ENCODE measurements at places on chromosomes 12 and 14.
A peak's percentile ranks its signal among the peaks of the same experiment; 100 is the strongest.

DNA sequence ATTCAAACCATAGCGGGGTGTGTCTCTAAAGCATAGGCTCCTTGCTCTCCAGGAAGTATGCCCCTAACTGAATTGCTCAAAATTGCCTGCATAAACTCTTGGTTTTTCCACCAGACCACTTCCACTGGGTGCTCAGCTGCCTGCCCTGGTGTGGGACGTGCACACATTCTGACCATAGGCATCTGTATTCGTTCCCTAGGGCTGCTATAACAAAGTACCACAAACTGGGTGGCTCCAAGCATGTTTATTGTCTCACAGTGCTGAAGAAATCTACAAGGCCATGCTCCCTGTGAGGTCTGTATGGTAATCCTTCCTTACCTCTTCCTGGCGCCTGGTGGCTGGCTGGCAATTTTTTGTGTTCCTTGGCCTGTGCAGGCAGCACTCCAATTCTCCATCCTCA is 16.4 kb upstream of the GALNT6 start:
- DNase-seq, result no peak

DNA sequence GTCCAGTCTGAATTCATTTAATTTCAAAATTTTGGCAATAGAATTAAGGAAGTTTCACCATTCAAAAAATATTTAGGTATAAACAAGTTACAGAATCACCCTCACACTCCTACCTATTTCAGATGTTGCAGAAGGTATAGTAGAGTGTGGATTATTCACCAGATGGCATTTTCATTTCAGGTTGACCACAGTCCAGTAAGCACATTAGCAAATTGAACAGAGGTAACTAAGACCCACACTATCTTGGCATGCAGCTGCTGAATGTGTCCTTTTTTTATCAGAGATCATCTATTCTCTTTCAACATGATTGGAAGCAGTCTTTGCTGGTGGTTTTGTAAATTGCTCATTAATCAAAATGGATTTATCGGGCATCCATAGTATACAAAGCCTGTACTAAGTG is 151.8 kb upstream of the GARIN6 start:
- DNase-seq, result no peak

DNA sequence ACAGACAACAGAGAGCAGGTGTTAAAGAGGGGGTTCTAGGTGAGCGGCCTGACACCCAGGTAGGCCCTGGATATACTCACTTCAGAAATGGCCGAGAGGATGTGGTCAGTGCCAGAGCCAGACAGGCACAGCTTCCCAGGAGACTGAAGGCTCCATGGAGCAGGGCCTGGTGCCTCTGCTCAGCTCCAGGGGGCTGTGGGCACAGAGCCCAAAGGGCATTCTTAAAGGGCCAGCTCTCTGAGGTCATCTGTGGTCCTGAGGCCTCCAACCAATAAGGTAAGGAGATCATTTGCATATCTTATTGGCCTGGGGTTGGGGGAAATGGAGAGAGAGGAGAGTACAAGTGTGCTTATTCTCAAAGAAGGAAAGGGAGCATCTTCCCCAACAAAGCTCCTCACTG is 9.7 kb upstream of the PCK2 start:
- no peak for DNase-seq

DNA sequence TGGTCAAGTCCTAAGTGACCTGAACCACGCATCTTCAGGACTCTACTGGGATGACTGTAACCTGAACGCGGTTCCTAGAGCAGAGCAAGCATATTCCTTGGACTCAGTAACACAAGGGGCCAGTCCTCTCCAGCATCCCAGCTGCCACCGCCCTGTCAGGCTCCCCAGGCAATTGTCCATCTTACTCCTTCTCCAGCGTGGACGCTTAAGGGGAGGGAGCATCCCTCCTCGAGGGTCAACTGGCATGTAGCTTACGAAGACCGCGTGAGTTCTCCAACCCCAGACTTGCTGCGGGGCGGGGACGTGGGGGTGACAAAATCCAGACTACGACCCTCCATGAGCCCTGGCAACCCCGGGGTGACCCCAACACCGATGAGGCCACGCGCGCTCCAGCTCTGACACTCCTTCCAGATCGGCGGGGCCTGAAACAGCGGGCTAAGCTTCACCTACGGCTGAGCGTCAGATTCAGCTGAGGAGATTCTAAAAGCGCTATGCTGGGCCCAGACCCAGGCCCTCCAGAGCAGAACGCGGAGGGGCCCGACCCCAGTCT is 846 bp upstream of the MTHFD1 start:
- DNase-seq, result peak; percentile 69

DNA sequence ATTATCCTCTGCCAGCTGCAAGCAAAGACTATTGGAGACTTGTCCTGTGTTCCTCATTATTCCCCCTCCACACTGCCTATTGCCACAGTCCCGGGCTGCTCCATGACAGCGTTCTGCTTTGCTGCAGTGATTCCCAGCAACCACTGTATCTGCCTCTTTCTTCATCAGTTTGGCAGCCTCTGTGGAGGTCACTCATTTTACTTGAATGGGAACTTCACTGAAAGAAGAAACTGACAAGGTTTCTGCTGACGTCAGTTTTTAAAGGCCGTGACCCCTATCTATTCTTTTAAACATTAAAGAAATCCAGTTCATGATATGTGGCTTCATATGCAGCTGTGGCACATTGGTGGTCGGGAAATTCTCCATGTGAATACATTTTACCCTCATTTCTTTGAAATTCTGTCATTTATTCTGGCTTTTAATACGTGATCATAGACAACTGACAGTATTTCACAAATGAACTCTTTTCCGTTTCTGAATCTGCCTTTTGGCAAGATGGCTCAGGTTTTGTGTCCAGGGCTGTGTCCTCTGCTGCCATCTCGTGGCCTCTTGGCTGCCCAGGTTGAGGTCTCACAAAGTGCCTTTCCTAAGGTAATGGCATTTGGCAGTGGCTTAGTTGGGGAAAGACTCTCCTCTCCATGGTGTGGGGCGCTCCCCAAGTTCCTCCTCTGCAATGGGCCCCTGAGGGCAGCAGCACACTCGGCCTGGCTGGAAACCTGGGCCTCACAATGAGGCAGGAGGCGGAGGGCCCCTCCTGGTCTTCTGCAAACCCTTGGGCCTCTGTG is 5.8 kb downstream of the TMEM253 start:
- DNase-seq, result peak; percentile 78

DNA sequence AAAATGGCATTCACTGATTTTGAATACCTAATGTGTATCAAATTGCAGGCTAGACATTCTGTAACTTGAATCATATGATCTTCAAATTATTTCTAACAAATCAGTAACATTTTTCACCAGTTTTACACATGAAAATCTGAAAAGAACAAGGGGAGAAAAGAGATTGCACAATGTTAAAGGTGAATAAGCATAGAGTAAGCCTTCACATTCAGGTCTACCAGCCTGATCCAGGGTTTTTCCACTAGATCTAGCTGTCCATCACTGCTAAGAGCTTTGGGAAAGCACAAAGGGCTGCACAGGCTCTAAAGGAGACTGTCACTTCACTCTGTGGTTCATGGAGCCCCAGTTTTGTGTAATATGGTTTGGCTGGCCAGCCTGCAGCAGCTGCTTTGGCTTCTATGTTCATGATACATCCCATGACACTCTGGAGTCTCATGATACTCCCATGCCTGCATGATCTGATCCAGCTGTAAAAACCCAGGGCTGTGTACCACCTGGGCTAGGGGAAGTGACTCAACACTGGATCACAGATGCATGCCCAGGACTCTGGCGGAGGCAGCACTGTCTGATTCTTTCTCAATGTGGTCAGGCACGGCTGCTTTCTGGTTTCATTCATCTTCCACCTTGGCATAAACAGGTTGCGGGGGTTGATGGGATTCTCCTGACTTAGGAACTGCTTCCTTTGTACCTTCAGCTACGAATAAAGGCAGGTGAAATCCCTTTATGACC is 859.7 kb downstream of the GALC start:
- peak; percentile 51 for DNase-seq

- no peak for DNase-seq
Measured at GRCh38 chr12:9255837-9256236, 47.6 kb upstream of the PZP start.

- no peak for DNase-seq
Measured at GRCh38 chr12:104299842-104300481, 3.6 kb upstream of the EID3 start.

DNA sequence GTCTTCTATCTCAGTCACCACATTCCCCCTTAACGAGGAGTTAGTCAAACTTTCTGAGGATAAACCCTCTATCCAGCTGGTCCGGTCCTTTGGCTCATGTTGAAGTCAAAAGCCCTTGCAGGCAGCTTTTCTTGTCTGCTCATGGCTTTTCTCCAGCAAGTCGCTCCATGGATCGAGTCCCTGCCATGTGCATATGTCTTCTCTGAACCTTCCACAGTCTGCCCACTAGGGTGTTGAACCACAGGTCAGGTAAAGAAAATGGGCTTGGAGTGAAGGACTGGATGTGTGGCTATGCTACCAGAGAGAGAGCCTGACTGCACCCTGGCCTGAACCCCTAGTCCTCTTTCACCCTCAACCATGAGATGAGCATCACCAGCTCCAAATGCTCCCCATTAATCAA is 22.8 kb downstream of the C14orf132 start:
- no peak for DNase-seq

DNA sequence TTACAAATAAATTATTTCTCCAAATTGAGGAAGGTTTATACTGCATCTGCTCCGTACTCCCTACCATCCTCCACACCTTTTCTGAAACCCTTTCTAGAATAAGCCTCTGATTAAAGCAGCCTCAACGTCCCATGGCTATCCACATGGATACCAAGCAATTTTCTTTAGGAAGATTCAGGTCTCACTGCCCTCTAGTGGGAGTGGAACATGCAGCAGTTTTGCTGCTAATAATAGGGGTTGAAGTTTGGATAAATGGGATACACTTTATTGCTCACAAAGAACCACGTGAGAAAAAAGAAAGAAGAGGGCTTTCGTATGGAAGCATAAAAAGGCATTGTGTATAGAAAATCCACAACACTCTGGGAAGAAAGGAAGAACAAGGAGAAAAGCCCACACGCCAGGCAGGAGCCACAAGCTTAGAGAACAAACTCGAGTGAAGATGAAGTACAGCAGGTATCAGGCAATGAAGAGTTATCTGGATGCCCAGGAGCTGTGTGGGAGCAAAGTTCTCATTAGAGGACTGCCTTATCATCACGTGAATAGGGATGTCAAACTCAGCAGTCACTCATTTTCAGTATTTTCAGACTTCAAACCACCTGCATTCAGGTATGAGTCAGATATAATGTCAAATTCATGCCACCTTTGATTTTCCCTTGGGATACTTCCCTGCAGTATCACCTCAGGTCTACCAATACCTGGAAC is 45.8 kb downstream of the CCER1 start:
- peak; percentile 75 for DNase-seq

DNA sequence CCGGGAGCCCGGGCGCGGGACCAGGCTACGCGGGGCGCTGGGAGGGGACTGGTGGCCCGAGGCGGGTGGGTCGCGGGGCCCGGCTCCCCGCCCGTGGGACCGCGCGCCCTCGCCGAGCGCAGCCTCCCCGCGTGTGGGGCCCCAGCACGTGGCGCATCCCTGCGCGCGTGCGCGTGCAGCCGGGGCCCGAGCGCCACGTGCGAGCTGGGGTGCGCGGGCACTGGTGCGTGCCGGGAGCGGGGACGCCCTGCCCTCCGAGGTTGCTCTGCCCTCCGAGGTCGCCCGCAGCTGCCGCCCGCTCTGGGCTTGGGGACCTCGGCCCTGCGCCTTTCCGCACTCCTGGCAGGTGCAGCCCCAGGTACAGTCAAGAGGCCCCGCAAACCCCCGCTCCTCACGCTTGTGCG is 365 bp upstream of the CCDC88C start:
- peak; percentile 37 for DNase-seq

DNA sequence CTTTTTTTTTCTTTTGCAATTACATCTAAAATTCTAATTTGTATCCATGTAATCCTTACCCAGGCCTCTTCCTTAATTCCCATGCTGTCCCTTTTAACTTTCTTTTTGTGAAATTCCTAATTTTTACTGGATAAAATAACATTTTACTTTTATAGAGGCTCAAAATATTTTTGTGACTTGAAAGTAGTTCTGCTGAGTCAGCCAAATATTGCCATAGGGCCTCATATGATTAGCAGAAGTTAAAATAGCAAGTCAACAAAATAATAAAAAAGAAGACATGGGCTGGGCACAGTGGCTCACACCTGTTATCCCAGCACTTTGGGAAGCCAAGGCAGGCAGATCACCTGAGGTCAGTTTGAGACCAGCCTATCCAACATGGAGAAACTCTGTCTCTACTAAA is 2.0 kb downstream of the C3AR1 start:
- DNase-seq, result no peak

DNA sequence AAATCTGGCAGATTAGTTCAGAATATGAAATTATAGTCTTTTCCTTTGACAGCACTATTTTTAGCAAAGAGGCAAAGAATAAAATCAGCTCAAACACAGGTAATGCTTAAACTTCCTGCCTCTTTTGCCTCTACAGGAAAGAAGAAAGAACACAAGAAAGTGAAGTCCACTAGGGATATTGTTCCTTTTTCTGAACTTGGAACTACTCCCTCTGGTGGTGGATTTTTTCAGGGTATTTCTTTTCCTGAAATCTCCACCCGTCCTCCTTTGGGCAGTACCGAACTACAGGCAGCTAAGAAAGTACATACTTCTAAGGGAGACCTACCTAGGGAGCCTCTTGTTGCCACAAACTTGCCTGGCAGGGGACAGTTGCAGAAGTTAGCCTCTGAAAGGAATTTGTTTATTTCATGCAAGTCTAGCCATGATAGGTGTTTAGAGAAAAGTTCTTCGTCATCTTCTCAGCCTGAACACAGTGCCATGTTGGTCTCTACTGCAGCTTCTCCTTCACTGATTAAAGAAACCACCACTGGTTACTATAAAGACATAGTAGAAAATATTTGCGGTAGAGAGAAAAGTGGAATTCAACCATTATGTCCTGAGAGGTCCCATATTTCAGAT is 17.4 kb downstream of the TMPO start:
- peak; percentile 68 for DNase-seq

GRCh38 chr14:64614805-64615391 is 65.1 kb downstream of the PPP1R36 start:
- no peak for DNase-seq

GRCh38 chr12:59619461-59620240 is 23.8 kb downstream of the SLC16A7 start:
- DNase-seq, result no peak

GRCh38 chr14:50260072-50260471 is 28.7 kb upstream of the SOS2 start:
- no peak for DNase-seq

DNA sequence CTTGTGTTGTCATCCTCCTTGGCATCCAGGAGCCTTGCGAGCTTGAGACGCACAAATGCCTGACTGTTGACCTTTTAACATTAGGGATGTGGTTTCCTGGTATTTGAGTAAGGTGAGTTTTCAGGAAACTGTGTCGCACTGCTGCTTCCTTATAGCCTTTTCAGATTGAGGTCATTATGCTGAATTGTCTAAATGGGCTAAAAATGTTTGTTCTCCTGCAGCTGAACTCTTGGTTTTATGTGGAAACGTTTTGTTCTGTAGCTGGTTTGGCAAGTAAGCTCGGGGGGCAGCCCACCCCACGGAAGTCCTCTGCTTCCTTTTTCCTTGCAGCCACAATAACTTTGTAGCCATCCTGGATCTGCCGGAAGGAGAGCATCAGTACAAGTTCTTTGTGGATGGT is 5.7 kb downstream of the PRKAB1 start:
- DNase-seq, result no peak

DNA sequence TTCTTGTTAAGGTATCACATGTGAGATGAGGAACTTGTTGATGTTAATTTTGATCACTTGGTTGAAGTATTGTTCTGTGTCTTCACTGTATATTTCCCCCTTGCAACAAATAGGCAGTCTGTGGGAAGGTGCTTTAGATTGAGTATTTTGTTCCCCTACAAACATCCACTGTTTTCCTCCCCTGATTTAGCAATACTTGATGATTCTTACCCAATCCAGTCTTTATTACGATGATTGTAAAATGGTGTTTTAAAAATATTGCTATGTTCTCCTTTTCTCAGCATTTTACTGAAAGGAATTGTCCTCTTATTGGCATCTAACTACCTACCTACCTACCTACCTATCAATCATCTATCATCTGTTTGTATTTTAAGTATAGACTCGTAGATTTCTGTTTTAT is 66.3 kb downstream of the ETNK1 start:
- no peak for DNase-seq

All from SJCRH30 (cell line).